Activated T-cell treated with anti-CD3 and anti-CD28 coated beads for 24 hours (primary cell): ENCODE measurements at places on chromosomes 7 and 10.

DNA sequence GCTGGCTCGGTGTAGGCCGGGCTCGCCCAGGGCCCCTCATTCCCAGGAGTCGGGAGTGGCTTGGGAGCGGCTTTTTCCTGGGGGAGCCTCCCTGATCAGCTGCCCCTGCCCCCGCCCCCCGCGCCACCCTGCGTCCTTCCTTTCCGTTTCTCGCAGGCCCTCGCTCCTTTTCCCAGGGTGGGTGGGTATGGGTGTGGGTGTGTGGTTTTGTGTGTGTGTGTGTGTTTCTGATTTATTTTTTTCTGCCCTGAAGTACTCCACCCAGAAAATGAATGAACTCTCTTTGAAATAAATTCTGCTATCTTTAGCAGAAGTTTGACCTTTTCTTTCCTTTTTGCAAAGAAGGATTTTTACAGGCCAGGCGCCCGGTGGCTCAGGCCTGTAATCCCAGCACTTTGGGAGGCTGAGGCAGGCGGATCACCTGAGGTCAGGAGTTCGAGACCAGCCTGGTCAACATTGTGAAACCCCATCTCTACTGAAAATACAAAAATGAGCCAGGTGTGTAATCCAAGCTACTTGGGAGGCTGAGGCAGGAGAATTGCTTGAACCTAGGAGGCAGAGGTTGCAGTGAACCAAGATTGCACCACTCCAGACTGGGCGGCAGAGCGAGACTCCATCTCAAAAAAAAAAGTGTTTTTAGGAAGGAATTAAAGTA is 30.0 kb upstream of the AP5Z1 start:
- no peak for DNase-seq

GRCh38 chr10:33106767-33107166 is 148.7 kb upstream of the ITGB1 start:
- DNase-seq: no peak

DNA sequence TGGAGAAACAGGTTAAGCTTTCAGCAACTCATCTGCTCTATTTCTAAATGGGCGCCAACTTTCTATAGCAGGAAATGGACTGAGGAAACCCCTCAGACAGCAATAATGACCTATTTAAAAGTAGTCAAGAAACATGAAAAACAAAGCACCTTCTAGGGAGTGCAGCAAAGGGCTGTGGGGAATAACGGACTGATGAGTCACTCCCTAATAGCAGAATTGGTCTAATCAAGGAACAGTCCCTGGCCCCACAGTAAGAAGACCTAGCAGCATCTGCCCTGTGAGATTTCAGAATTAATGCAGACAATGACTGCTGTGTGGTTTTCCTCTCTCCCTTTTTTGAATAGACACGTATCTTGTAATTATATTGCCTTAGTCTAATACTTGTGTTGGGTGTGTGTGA is 602.9 kb downstream of the IPMK start:
- no peak for DNase-seq

DNA sequence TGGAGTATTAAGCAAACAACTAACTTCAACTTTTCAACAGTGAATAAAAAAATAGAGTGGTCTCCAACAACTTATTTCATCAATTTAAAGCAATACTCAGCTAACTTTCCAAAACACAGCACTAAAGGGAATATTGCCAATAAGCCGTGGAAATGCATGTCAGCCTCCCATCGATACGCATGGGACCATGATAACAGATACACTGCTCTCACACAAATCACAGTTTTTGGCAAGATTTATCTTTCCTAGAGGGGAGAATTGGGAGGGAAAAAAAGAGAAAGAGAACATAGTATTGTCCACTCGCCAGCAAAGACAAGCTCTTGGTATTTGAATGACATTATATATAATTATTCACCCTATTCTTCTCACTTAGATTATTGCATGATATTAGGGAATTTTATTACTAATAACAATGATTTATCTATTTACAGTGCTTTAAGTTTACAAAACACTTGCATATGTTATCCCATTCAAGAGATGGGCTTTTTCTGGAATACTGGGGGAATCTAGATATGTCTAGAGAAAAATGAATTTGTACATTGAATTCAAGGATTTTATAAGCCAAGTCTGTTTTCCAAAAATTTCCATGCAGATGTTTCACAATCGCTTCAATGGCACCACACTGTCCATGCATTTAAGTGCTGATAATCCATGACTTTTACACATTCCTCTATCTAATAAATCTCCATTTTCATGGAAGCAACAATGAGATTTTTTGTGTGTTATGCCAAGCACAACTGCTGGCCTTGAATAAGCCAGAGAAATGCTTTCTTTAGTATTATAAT is 194.0 kb upstream of the MGMT start:
- no peak for DNase-seq

DNA sequence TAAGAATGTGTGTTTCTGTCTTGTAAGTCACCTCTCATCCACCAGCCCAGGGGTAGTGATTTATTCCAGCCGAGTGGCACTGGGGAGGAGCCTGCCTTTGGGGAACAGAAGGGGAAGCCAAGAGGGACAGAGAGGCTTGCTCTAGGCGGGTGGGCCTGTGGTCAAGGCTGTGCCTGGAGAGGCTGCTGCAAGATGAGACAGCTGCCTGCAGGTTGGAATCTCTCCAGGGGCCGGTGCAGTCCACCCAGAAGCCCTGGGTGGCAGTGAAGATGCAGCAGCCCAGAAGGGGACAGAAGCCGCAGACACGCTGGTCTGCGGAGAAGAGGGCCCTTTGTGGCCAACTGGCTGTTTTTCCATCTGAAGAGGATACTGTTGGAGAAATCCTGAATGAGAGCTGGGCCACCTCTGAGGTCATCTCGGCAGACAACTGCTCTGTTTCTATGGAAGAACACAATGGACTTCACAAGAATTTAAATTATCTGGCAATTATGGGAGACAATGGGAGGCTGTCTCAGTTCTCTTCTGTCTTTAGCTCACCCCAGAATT is 175.7 kb downstream of the GFRA1 start:
- no peak for DNase-seq
